Dorsolateral prefrontal cortex (tissue), 122 donors: ENCODE measurements at places on chromosomes 4 and X.

GRCh38 chr4:73139991-73140390, 70.5 kb upstream of the COX18 start:
- no peak for DNase-seq

- DNase-seq, result no peak
Measured at GRCh38 chr4:80162418-80162817, 34.9 kb upstream of the PRDM8 start.

DNA sequence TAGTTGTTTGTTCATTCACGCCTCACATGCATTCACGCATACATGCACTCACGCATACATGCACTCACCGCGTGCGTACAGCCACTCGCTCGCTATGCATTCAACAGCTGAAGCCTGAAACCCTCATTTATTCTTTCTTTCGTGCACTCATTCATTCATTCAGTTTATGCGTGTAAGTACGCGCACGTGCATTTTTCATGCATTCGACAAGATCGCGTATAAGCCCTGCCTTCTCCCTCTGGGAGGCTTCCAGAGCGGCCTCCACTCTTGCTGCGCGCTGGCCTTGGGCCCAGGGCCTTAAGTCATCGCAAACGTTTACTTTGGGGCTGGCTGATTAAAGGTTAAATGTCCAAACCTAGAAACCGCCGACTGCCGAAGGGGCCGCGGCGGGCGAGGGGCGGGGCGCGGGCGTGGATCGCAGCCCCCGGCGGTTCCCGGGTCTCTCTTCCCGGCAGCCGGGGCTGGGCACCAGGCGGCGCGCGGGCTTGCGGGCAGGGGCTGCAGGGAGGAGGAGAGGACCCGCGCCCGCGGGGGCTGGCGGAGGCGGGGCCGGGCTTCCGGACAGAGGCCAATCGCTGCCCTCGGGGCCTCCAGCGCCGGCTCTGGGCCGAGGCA, at the start of gene GYG2:
TSS of gene GYG2 (plus strand) at position 587 of the 615 bp plus-strand sequence. CDS start 1,259 bp downstream, outside the sequence.
- no peak for DNase-seq

DNA sequence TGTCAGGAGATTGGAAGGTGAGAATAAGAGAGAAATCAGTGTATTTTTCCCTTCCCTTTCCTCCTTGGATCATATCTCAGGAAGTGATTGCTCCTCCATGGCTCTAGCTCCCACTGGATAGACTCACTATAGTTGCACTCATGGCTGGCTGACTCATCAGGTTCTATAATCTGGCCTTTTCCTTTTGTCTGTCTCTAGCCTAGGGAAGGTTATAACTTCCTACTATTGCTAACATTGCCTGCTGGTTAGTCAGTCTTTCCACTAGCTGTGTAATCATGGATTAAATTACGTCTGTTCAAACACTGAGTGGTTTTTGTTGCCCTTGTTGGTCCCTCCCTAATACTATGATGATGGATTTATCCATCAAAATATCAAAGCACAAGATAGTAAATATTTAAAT, 195.5 kb upstream of the VEGFC start:
- DNase-seq, result no peak

DNA sequence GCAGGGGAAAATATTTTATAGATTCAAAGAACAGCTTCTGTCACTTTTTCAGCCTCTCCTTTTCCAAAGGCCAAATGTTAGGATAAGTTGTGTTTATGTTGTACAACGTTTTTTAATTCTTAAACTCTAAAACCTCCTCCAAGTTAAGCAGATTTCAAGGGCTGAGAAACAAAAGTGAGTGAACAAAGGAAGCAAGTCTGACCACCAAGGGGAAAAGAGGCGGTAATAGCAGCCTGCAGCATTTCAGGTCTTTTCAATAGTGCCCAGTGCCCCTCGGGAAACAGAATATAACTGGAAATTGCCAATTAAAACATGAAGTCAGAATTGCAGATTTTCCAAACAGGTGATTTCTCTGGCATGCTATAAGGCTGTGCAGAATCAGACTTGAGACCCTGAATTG, 510.0 kb upstream of the HTR2C start:
- DNase-seq, result no peak

- DNase-seq, result no peak
Measured at GRCh38 chr4:3790006-3790561, 23.9 kb downstream of the ADRA2C start.
